ENCODE measurements at places on chromosomes 1 and 21.

GRCh38 chr1:15288173-15288926 lies 41.3 kb downstream of the FHAD1 start:
- peak; percentile 14 for DNase-seq

GRCh38 chr1:63342402-63342801 lies 20.0 kb downstream of the FOXD3 start:
- no peak for DNase-seq

DNA sequence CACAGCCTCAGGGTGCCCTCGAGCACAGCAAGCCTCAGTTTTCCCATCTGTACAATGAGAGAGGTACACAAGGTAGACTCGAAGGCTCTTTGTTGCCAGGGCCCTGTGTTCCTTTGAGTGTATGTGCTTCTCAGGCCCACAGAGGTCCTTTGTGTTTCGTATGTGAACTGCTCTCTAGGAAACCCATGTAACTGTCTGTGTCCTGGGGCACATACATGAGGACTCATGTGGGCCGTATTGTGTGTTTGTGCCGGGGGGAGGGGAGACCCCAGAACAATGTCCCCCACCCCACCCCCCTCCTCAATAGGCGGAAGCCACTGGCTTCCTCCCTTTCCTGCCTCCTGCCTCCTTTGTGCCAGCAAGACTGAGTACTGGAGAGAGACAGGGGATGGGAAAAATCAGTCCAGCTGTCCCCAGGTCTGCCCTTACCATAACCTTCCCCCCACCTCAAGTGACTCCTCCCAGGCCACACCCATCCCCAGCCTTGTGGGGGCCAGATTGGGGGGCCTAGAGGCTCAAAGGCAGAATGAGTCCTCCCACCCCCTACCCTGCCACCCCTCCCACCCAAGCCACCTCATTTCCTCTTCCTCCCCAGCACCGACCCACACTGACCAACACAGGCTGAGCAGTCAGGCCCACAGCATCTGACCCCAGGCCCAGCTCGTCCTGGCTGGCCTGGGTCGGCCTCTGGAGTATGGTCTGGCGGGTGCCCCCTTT lies at the start of gene TIE1:
TSS of gene TIE1 (plus strand) at position 605 of the 717 bp plus-strand sequence. CDS start at position 695, 90 bp downstream.
- DNase-seq = no peak

DNA sequence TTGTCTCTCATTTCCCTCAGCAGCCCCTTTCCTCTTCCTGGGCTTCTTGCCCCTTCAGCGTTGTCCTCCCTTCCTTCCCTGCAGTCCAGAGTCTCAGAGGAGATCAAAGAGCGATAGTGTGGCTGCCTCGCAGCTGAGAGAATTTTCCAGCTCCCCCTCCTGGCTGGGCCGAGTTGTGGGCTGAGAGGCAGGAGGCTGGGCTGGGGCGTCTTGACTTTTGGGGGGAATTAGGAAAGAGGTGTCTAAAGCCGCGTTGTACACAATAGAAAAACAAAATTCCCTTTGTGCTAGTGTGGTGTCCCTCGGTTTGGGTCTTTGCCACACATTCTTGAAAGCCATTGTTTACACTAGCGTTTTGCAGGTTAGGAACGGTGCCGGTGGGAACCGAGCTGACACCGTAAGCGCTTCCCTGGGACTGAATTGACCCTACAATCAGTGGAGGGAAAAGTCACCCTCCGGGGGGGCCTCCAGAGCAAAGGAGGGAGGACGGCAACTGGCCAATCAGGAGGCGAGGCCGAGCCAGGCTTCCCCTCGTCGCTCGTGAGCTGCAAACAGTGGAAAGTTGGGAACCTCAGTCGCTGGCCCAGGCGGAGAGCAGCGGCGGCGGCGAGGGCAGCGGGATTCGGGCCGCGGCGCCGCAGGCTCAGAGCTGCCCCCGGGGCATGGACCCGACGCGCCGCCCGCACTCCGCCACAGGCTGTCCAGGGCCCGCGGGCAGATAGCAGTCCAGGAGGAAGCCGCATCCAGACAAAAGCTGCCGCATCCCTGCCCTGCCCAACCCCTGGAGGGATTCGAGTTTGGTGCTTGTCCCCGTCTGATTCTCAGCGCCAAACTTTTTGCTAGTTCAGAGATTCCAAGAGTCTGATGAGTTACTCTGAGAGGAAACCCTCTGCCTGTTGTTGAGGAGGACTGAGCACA lies at the start of gene HMCN1:
TSS of gene HMCN1 (plus strand) at position 574 of the 918 bp plus-strand sequence. CDS start 389 bp downstream, outside the sequence.
- peak; percentile 35 for DNase-seq

DNA sequence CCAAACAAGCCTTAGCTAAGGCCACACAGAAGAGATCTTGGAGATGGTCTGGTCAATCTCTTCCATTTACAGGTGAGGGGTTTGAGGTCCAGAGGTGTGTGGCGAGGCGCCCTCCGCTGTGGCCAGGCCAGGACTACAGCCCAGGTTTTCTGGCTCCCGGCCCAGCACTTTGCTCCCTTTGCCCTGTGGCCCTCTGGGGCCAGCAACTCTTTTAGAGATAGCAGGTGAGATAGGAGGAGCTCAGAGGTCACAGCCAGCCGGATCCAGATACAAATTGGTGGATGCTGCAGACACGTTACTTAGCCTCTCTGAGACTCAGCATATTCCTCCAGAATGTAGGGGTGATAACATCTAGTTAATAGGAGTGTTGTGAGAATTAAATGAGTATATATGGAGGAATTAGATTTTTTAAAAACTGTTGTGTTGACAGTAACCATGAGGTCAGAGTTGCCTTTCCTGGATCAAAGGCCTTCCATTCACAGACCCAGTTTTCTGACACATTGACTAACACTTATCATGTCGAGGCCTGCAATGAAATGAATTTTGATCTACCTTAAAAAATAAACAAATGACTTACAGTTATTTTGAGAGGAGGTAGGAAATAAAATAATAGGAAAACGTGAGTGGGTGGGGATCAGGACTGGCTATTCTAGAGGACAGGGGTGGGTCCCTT lies 16.6 kb downstream of the TEX35 start:
- no peak for DNase-seq

DNA sequence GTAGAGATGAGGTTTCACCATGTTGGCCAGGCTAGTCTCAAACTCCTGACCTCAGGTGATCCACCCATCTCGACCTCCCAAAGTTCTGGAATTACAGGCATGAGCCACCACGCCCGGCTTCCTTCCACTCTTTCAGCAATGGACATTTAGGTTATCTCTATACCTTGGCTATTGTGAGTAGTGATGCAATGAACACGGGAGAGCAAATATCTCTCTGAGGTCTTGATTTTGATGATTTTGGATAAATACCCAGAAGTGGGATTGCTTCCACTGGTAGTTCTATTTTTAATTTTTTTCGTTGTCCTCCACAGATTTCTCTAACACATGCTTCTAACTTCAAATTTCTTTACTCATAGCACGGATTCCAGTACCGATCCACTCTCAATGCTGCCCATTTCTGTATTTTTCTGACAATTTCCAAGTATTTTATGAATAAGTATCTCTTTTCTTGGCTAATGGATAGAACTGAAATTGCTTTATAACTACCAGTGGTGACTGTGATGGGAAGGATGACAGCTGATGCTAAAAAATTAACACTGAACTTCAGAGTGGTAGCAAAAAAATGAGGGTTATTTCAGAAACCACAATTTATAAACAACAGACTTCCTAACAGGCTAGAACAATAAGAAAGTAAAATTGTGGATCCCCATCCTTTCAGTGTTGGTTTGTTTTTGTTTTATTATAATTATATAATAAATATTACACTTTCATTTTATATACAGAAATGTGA lies 327.5 kb upstream of the RUNX1 start:
- peak; percentile 70 for DNase-seq

DNA sequence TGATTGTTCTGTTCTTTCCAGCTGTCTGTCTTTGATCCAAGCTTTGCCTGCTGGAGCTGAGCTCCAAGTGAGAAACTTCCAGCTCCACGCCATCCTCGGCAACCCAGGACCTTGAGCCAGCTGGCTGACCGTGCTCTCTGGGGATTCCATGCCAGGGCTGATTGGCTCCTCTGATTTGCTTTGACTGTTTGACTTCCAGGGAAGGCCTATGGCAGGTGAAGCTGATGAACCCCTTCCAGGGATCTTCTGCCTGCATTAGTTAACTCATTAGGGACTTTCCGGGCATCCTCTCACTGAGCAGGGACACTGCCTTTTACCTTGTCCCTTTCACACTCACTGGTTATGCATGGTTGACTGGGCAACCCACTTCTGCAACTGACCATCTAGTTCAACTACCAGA lies 406.1 kb downstream of the RPS6KC1 start:
- no peak for DNase-seq

GRCh38 chr1:170049176-170049800 lies 25.2 kb downstream of the KIFAP3 start:
- no peak for DNase-seq

- DNase-seq = no peak
Measured at GRCh38 chr1:167711797-167712196, 10.0 kb upstream of the MPZL1 start.

DNA sequence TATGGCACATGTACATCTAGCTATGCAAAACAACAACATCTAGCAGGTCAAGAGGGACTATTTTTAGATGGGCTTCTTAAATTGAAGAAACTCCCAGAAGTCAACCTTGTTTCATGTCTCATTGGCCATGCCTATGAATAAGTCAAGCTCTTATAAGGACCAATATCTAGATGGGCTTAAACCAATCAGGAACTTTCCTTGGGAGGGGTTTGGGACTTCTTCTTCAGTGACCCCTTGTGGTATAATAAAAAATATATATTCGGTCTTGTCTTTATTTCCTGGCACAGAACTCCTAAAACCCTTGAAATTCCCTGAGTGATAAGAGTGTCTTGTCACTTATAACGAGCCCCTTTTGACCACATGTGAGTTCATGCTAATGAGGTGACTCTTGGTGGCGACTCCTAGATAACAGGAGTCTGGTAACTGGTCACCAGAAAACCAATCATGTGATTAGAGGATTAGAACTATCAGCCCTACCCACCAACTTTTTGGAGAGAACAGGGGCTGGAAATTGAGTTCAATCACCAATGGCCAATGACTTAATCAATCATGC lies 218.3 kb downstream of the HHIPL2 start:
- DNase-seq = no peak

DNA sequence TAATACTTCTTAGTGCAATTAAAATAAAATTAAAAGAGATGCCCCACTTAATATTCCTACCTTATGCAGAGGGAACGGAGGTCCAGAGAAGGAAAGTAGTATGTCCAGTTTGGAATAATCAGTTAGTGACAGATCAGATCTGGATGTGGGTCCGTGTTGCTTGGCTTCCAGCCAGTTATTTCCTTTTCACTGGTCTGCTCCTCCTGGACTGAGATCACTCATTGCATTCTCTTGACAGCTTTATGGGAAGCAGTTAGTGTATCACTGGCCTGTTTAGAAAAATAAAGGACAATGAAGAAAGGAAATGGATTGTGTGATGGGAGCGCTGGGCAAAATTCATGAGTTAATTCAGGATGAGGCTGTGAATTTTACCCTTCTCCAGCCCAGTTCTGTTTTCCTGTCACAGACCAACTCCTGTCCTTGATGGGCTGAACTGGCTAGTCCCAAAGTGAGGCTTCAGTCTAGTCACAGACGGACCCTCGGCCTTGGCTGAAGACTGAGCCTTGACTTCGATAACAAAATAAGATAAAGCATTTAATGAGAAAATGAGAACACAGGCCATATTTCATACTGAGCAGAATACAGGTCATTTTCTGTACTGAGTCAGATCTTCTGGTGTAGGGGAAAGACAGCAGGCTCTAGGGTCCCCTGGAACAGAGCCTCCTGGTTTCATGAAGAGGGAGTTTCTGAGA lies 85.2 kb upstream of the TRABD2B start:
- DNase-seq = no peak

DNA sequence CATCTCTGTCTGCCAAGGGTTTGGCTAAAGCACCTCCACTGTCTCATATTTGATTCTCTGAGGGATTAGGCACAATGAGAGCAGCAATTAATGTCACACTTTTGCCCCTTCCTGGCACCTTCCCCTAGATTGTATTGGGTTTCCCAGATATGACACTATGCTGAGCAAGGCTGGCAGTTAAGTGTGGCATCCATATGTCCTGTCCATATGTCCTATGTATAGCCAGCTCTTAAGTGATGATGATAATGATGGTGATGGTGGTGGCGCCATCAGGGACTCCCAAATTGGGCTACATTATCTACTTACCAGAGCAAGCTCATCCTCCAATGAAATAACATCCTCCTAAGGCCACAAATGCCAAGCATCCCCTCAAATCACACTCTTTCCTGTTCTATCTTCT lies 13.5 kb upstream of the LORICRIN start:
- no peak for DNase-seq

DNA sequence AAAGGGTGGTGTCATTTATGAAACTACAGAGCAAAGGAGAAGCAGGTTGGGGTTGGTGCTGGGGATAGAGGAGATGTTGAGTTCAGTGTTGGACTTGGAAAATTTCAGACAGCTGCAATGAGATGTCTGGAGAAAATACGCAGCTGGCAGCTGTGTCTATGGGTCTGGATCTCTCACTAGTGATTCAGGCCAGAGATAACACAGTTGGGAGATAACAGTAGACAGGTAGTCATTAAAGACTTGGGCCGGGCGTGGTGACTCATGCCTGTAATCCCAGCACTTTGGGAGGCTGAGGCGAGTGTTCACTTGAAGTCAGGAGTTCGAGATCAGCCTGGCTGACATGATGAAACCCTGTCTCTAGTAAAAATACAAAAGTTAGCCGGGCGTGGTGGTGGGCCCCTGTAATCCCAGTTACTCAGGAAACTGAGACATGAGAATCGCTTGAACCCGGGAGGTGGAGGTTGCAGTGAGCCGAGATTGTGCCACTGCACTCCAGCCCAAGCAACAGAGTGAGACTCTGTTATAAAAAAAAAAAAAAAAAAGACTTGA lies 2.5 kb upstream of the TFAP2E start:
- DNase-seq = peak; percentile 45

DNA sequence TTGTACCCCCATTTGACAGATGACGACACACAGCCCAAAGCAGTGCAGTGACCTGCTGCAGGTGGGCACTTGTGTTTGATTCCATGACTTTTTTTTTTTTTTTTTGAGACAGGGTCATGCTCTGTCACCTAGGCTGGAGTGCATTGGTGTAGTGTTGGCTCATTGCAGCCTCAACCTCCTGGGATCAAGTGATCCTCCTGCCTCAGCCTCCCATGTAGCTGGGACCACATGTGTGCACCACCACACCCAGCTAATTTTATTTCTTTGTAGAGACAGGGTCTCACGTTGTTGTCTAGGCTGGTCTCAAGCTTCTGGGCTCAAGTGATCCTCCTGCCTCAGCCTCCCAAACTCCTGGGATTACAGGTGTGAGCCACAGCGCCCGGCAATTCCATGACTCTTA lies 14.9 kb upstream of the SYNC start:
- DNase-seq = no peak
